ENCODE measurements at places on chromosomes 12 and 14. TPM values are rescaled to one million over a fixed set of nuclear protein-coding genes. Genes with fewer than 3 reads are reported as not detected.
A peak's percentile ranks its signal among the peaks of the same experiment; 100 is the strongest.

Gene TCL1B
- 0.16 TPM for polyA plus RNA-seq

Gene VWF
- polyA plus RNA-seq, result 117 TPM

Gene NOS1
- 0.37 TPM for polyA plus RNA-seq

Gene RGS6
- polyA plus RNA-seq, result 2.9 TPM

Gene KRT86
- not detected for polyA plus RNA-seq

Gene PTPRB
- polyA plus RNA-seq, result 35.1 TPM

Gene DDN
- polyA plus RNA-seq, result 0.56 TPM

Gene WASHC4
- polyA plus RNA-seq, result 46.4 TPM

Gene KRT73
- not detected for polyA plus RNA-seq

Gene RNU4-1
- not detected for polyA plus RNA-seq

DNA sequence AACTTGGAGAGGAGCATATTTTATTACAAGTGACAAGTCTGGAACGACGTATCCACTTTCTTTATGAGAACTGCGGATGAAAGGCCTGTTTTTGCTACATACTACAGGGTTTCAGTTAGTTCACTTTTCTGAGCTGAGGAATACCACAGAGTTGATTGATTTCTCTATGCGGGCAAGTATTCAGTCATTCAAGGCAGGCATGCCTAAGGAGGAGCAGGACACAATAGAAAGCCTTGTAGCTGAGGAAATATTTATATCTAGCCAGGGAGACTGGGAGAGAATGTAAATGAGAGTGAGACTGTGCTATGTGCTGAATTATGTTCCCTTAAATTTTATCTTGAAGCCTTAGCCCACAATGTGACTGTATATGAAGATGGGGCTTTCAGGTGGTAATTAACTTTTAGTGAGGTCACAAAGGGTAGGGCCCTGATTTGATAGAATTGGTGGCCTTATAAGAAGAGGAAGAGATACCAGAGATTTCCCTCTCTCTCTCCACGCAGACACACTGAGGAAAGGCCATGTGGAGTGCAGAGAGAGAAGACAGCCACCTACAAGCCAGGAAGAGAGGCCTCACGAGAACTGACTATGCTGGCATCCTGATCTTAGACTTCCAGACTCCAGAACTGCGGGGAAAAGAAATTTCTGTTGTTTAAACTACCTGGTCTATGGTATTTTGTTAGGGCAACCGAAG lies 459.0 kb upstream of the ATP2B1 start:
- DNase-seq, result no peak

GRCh38 chr12:31834150-31834549 lies 105.3 kb upstream of the AMN1 start:
- DNase-seq, result no peak

- DNase-seq, result no peak
These were observed 77.7 kb downstream of the LGR5 start for GRCh38 chr12:71517145-71517846.

DNA sequence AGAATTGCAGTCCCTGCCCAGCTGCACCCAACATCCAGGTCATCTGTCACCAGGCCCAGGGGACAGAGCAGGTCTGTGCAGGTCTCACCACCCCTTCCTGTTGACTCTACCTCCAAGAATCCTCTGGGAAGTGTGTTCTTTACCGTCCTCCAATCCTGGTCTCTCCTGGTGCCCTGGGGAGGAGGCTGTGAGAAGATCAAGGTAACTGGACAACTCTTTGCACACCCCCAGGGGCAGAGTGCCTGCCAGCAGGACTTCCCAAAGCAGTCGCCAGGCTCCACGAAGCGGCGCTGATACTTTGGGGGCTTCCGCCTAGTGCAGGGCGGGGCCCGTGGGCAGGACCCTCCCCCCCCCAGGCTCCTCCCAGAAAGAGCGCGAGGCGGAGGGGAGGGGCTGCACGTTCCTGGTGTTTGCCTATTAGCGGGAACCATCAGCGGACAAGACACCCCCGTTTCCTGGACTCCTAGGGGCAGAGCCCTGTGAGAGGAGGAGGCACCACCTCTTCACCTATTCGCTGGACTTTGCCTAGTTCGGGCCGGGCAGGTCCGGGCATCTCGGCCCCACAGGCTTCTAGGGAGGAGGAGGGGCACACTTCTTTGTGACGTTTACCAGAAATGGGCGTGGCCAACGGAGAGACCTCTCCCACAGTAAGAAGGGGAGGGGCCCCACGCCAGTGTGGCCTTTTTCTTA lies 918.0 kb downstream of the AACS start:
- peak; percentile 86 for DNase-seq

- DNase-seq, result no peak
These were observed 39.9 kb downstream of the C14orf132 start for GRCh38 chr14:96079066-96079465.

DNA sequence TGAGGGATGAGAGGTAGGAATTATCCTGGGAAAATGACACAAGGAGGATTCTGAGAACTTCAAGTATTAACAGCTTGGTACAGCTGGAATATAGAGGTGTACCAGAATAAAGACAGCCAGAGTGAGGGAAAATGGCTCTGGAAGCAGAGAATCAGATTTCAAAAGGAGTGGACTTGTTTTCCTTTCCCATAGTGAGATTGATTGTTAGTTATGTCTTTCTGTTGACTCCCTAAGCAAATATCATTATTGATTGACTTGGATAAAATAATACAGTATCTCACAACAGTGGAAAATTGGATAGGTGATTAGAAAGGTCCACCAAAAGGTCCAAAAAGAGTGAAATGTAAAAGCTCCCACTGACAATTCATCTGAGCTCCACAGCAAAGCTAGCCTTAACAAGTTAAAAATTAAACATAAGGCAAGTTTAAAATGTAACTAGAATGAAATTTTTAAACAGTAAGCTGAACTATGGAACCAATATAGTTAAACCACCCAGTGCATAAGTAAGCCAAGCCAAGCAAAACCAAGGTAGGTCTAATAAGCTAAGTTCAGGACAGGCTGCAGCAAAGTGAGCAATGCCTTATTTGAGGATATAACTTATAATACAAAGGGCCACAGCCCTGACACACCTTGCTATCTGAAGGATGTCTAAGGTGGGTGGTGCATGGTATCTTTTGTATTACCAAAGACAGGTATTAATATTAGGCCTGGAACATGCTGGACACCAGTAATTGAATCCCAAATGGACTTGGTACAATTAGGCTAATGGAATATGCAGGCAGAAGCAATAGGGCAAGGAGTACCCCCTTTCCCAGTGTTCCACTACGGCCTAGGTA lies 21.8 kb downstream of the ENTPD5 start:
- no peak for DNase-seq

GRCh38 chr14:72665259-72665658 lies 228.6 kb downstream of the DPF3 start:
- DNase-seq, result no peak

- DNase-seq, result no peak
These were observed 299.1 kb downstream of the BTG1 start for GRCh38 chr12:91846466-91847055.

DNA sequence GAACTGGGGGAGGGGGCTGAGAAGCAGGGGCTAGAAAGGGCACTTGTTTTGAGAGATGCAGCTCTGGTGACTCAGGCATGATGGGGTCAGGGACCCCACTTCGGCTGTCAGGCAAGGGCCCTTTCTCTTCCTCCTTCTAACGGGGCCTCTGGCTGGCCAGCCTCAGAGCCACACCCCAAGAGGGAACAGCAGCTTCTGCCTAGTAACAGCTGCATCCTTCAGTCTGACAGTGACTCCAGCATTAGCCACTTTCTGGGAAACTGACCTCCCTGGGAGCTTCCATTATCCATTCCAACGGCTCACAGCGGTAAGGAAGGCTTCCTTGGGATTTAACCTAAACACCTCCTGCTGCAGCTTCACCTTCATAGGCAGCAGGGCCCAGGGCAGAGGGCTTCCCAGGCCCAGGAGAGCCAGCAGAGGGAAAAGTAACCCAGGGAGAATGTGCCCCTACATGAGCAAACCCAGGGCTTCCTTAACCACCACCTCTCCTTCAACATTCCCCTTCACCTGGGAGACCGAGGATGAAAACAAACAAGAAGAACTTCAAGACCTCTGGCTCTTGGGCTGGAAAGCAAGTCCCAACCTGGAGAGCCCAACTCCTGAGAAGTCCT lies 2.7 kb downstream of the NCKAP5L start:
- no peak for DNase-seq

DNA sequence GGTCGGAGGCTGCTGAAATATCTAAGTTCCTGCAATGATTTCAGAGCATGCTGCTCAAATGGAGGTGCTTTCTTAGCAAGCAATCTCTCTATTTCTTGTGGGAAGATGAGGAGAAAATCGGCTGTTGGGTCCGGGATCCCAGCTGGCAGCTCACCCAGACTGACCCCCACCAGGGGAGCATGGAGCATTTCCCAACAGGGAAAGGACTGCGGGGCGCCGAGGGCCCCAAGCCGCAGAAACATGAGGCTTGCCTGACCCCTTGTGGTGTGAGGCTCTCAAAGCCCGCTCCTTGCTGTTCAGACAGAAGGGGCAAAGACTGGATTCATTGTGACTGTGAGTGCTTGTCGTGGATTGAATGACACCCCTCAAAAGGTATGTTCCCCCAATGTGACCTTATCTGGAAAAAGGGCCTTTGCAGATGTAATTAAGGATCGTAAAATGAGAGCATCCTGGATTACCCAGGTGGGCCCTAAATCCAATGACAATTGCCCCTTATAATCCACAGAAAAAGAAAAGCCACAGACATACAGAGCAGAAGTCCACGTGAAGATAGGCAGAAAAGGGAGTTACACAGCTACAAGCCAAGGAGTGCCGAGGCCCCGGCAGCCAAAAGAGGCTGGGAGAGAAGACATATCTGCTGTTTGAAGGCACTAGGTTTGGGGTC lies 116.3 kb upstream of the VASH1 start:
- peak; percentile 68 for DNase-seq

GRCh38 chr14:69244946-69245345 lies 15.0 kb upstream of the GALNT16 start:
- DNase-seq, result no peak

GRCh38 chr12:94670898-94671297 lies 20.5 kb upstream of the TMCC3 start:
- no peak for DNase-seq

GRCh38 chr12:108477055-108477880 lies 37.8 kb upstream of the FICD start:
- no peak for DNase-seq

DNA sequence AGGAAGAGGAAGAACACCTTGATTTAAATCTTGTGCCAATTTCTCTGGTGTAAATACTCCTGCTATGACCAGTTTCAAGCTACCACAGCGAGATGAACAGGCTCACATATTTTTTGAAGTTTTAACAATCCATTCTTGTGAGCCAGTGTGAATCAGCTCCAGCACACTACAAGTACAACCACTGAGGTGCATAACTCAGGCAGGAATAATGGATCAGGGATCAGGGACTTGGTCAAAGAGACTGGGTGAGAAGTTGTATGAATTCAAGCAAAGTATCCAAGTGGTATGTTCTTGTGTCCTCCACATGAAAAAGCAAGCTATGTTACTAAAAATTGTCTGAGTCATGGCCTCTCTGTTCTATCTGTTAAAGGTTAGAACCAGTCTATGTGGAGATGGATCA lies 35.2 kb upstream of the KITLG start:
- DNase-seq, result no peak

GRCh38 chr12:51867371-51867770 lies 18.9 kb upstream of the FIGNL2 start:
- DNase-seq, result no peak

DNA sequence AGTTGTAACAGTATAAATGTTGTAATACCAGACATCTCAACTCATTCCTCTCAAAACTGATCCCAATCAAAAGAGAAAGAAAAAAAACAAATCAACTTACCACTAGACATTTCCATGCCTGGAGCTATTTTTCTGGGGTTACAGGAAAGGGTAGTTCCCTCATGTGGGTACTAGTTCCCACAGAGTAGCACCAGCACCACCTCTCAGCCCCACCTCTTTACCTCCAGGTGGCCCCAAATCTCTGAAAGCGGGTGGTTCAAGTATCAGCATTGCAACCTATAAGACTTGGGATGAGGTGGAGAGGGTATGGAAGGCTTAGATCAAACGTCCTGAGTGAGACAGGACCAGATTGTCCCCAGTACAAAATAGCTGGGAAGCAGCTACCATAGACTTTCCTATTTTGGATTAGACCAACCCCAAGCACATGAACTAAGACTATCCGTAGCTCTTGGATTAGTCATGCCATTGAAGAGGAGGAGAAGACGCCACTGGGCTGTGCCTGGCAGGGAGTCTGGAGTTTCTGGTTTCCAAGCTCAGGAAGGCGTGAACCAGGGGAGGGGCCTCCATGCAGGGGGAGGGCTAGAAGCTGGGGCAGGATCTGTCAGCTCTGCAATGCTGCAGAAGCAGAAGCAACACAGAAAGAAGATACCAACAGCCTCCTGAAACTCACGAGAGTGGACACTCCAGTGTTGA lies at the start of gene SLC39A2:
TSS of gene SLC39A2 (plus strand) at position 620 of the 693 bp plus-strand sequence. CDS start 154 bp downstream, outside the sequence.
- DNase-seq, result no peak

DNA sequence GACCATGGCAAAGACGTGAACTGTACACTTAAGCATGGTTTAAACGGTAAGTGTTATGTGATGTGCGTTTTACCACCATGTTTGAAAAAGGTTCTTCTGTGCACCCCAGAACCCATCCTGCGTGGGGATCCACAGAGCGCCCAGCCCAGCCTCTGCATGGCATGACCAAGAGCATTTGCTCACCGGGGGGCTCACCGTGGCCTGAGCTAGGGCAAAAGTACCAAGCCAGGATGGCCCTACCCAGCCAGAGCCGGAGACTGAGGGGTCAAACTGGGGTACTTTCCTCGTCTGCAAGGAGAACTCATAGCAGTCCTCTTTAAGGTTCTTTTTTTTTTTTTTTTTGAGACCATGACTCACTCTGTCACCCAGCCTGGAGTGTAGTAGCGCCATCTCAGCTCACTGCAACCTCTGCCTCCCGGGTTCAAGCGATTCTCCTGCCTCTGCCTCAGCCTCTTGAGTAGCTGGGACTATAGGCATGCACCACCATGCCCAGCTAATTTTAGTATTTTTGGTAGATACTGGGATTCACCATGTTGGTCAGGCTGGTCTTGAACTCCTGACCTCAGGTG lies 16.4 kb upstream of the ANKRD9 start:
- no peak for DNase-seq

- no peak for DNase-seq
These were observed 64.5 kb upstream of the DAAM1 start for GRCh38 chr14:59123975-59124374.

- DNase-seq, result no peak
These were observed 19.8 kb downstream of the OR5AU1 start for GRCh38 chr14:21136024-21136423.

DNA sequence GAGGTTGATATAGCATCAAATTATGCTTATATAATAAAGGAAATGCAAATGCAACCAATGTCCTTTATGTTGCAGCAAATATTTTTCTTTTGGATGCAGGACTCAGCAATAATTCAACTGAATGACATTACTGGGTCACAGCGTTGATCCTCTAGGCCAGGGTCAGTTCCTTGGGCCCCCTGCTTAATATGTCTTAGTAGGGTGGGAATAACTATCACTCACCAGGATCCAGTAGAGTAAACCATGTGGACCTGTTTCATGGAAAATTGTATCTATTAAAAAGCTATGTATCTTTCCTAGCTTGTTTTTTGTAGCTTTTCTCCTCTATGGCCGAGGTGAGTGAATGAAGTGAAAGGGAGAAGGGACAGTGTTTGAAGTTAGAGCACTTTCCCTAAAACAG lies 161.5 kb upstream of the SSTR1 start:
- DNase-seq, result no peak

GRCh38 chr12:31843398-31844095 lies 114.7 kb upstream of the AMN1 start:
- DNase-seq, result no peak

GRCh38 chr12:121577443-121578180 lies 3.2 kb downstream of the KDM2B start:
- DNase-seq, result no peak
